ENCODE measurements at places on chromosomes 3 and 15. TPM values are rescaled to one million over a fixed set of nuclear protein-coding genes. Genes with fewer than 3 reads are reported as not detected.

The CCDC39 gene
- not detected for total RNA-seq

The COLQ gene
- 0.25 TPM for total RNA-seq

The SPTBN5 gene
- 12.0 TPM for total RNA-seq

The SLC15A2 gene
- 0.07 TPM for total RNA-seq

The LRRC31 gene
- not detected for total RNA-seq

The SHC4 gene
- 0.18 TPM for total RNA-seq

The SLITRK3 gene
- total RNA-seq = not detected

The ZBED2 gene
- total RNA-seq = not detected

The SLC9C1 gene
- total RNA-seq = under 0.01 TPM

The CGNL1 gene
- total RNA-seq = 50.1 TPM

The CYP1A2 gene
- total RNA-seq = not detected

The POU1F1 gene
- total RNA-seq = not detected

The AADACL2 gene
- total RNA-seq = not detected

The ST8SIA2 gene
- not detected for total RNA-seq

GRCh38 chr15:76059320-76060117 is at the start of gene TMEM266:
TMEM266 (plus strand) TSS chr15:76059985; CDS start chr15:76134264, 74,279 bp downstream.
- no peak for DNase-seq

GRCh38 chr15:80549191-80549590 is 145.0 kb downstream of the ARNT2 start:
- no peak for DNase-seq

DNA sequence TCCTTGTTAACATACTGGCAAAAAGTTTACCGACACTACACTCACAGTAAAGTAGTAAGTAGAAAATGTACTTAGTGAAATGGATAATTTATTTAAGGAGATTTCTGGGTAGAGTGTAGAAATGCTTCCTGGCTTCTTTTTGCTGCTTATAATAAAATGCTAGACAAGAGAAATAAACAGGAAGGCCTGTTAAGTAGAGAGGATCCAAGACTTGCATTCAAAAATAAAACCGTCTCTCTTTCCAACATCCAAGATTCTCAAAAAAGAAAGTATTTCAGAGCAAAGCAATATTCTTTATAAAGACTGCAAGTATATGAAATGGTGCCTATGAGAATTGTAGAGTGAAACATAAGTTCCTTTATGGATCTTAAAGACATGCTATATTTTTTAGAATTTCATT is 77.0 kb upstream of the CNTN6 start:
- no peak for DNase-seq

DNA sequence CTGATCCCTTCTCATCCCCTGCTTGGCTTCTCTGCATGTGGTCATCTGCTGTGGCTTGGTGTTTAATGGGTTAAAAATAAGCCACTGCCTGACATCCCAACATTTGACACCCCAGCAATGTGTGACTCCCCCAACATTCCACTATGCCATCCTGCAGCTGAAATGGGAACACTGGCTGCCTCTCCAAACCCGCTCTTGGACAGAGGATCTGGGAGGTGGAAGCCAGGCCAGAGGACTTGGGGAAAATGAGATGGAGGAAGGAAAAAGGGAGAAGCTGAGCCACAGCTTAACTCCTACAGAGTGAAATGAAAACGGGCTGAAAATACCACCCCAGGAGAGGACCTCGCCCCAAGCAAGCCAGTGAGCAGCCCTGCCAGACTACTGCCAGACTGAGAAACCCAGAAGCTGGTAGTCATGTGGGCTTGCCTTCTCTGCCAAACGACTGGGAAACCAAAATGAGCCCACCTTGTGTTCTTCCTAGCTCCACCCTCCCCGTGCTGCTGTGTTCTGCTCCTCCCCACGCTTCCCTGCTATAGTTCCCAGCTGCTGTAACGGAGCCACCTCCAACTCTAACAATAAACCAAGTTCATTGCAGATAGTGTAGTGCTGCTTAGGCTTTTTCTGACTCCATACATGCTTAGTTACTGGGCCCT is 13.7 kb downstream of the MAP1A start:
- no peak for DNase-seq

GRCh38 chr3:51306093-51306492 is 79.0 kb upstream of the MANF start:
- DNase-seq = no peak

DNA sequence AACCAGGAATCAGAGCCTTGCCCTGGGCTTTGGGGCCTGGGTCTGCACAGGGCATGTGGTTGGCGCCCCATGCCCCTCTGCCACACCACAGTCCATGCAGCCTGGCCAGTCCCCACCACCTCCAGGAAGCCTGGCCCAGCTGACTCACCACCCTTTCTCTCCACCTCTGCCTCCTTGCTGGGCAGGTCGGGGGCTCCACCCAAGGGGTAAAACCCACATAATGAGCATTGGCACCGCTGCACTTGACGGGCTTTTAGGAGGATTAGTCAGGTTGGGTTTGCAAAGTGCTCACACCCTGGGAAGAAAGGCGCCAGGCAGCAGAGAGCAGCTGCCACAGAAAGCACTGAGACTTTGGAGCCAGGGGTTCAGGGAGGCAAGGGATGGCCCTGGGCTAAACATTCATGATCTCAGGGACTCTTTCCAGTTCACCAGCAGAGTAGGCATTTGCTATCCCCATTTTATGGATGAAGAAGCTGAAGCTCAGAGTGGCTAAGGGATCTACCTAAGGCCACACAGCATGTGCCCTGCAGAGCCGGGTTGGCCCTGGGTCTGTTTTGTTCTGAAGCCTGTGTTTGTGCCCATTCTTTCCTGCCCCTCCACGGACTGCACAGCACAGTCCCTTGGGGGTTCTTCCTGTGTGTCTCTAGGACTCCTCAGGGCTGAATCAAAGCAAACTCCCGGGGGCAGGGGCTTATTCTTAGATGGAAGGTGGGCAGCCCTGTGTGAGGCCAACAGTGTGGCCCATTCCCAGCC is 113.4 kb downstream of the ETFA start:
- no peak for DNase-seq

DNA sequence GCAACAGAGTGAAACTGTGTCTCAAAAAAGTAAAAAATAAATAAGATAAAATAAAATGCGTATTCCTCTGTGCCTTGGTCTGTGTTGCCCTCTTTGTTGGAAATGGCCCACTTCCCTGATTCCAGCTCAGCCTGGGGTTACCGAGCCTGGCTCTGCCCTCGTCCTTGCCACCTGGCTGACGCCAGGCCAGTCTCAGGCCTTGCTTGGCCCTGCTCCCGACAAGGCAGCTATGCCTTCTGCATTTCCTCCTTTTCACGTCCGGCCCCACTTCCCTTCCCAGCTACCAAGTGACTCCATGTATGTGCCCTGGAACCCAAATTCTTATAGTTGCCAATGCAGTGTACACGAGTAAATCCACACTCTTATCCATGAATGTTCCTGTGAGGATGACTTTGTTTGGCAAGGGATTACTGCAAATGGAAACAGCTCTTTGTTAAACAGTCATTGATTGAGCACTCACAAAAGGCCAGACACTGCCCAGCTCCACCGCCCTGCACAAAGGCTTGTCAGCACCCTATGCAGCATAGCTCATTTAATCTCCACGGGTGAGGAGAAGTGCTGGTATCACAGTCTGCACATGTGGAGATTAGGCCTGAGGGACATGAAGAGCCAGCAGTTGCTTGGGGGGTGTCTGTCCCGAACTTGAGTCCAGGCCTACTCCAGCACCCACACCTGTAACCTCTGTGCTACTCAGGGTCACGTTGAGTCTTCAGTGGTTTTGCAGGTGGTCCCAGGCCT is 25.1 kb downstream of the SPSB4 start:
- DNase-seq = no peak

DNA sequence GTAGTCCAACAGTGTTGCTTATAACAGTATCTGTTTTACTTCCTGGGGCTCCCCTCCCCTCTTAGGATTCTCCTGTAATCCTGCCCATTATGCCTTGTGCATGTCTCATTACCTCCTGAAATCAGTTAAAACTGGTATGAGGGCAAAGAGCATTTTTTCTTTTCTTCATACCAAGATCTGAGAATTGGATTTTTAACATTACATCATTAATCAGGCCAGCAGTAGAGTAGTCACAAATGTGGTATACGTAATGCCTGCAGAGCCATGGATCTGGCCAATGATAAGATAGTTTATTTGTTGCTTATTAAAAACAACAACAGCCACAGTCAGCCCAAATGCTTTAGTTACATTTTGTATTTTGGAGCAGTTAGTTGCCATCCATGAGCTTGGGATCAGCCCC is 23.2 kb downstream of the ARID3B start:
- no peak for DNase-seq

- no peak for DNase-seq
Measured at GRCh38 chr3:179192542-179192941, 44.4 kb downstream of the PIK3CA start.

DNA sequence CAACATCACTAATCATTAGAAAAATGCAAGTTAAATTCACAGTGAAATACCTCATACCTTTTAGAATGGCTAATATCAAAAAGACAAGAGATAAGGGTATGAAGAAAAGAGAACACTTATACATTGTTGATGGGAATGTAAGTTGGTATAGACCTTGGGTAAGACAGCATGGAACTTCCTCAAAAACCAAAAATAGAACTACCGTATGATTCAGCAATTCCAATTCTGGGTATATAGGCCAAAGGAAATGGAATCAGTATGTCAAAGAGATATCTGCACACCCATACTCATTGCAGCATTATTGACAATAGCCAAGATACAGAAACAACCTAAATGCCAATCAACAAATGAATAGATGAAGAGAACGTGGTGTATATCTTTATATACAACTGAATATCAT is 166.8 kb upstream of the LRRN1 start:
- DNase-seq = no peak

GRCh38 chr3:33047842-33048834 is 48.8 kb downstream of the GLB1 start:
- DNase-seq = no peak

- no peak for DNase-seq
Measured at GRCh38 chr3:190092250-190092649, 28.4 kb downstream of the P3H2 start.

DNA sequence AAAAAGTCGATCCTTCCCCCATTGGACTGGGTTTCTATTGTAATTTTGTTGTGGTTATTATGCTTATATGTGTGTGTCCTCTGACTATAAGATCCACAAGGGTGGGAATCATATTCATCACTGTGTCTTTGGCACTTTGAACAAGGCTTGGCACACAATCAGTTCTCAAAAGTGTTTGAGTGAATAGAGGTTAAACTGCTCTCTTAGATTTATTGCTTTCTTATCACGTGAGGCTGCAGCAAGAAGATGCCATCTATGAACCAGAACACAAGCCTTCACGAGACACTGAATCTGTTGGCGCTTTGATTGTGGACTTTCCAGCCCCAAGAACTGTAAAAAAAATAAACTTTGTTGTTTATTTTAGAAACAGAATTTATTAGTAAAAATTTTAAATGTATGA is 295.0 kb upstream of the MDFIC2 start:
- no peak for DNase-seq

GRCh38 chr3:72969766-72970165 is 26.8 kb upstream of the PPP4R2 start:
- no peak for DNase-seq

GRCh38 chr3:113685124-113685523 is 11.3 kb downstream of the USF3 start:
- DNase-seq = no peak

DNA sequence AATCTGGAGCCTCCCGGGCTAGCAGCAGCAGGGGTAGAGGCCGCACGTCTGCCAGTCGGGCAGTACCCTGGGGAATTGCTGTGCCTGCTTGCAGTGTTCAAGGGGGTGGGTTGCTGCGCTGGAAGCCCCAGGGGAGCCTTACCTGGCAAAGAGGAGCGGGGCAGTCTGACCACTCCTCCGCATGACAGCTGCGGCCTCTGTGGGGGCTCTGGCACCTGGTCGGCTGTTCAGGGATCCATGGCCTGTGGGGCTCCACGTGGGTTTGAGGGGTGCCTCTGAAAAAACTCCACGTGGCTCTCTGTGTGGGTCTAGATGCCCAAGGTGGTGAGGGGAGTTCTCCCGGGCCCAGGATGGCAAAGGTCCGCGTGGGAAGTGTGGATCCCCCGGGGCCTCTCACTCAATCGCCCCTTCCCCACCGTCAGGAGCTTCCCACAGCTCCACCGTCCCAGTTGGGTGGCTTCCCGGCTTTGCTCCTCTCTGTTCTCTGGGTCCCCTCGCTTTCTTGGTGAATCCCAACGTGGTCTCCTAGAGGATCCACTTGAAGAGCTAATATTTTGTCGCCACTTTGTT is 184.5 kb downstream of the EFHB start:
- no peak for DNase-seq

DNA sequence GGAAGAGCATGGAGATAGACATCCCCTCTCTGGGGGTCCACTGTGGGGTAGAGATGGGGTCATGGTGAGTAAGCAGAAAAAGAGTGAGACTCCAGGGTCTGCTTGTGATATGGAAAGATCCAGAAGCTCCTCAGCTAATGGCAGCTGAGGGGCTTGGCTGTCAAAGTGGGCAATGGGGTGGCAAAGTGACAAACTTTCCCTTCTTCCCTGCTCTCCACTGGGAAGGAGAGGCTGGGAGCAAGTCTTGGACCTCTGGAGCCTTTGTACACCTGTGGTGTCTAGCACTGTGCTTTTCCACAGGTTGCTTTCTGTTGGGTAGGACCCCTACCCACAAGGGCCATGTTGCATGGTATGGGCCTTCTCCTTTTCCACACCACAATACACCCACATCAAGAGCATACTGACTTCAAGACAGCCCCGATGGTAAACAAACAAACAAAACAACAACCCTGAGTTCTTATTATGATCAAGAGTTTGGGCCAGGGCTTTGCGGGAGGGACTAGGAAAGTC is 3.5 kb downstream of the ITGA11 start:
- no peak for DNase-seq

- DNase-seq = no peak
Measured at GRCh38 chr15:60801395-60801794, 322.5 kb upstream of the ICE2 start.

DNA sequence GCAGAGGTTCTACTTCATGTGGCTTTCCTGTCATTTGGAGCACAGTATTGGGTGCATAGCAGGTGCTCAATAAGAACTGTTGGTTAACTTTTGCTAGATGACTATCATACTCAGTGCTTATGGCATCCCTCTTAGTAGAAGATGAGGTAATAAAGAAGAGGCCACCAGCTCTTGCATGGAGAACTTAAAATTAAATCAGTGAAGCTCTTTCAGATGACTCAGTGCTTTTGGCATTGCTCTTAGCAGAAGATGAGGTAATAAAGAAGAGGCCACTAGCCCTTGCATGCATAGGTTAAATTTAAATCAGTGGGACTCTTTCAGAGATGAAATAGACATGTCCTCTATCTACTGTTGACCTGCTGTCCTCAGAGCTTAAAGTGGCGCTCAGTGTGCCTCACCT is 109.4 kb upstream of the FGF7 start:
- DNase-seq = no peak

- DNase-seq = no peak
Measured at GRCh38 chr3:11244121-11244677, 28.0 kb upstream of the ATG7 start.

GRCh38 chr3:122146466-122146865 is 37.0 kb upstream of the CASR start:
- no peak for DNase-seq

- no peak for DNase-seq
Measured at GRCh38 chr15:33104212-33104611, 90.3 kb downstream of the FMN1 start.

- DNase-seq = no peak
Measured at GRCh38 chr3:61181874-61182273, 69.4 kb downstream of the FHIT start.

- DNase-seq = no peak
Measured at GRCh38 chr3:125679258-125679657, 84.0 kb upstream of the OSBPL11 start.
